GM06990 (cell line): ENCODE measurements at places on chromosomes 5 and 9.
A peak's percentile ranks its signal among the peaks of the same experiment; 100 is the strongest.

- no peak for DNase-seq
Measured at GRCh38 chr5:174528821-174529544, 195.4 kb upstream of the MSX2 start.

GRCh38 chr9:116243708-116244107, 90.1 kb downstream of the PAPPA start:
- DNase-seq, result no peak

GRCh38 chr9:70564468-70565335, 150.2 kb upstream of the KLF9 start:
- no peak for DNase-seq

DNA sequence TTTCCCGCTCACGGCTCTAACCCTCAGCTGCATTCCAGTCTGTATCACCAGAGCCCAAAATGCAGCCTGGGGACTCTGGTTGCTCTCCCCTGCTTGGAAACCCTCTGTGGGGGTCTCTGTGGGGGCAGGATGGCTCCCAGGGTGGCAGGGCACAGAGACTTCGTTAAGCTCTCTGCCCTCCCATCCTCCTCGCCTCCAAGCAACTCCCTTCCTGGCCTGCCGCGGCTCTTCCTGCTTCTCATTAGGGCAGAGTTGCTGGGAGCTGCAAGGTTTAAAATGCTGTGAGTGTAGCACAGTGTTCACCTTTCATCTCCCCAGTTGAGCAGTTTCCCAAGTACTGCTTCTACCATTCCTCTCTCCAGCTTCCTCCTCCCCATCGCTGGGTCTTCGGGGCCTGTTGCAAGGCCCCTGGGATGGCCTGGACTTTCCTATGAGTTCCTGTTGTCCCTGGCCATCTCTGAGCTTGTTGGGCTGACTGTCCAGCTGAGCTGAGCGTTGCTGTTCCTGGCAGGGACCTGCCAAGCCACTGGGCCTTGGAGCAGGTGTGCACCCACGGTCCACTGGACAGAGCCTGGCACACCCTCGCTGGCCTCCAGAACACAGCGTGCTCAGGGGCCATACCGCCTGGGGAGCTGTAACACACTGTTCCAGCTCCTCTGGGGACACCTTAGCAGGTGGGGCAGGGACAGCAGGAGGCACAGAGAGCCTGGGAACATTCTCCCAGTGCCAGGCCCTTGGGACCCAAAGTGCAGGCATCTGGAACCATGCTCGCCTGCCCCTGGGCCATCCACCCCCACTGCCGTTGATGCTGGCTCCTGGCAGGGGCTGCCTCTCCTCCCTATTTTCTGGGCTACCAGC, 188.4 kb downstream of the C9orf50 start:
- no peak for DNase-seq

GRCh38 chr5:159929176-159929575, 12.9 kb downstream of the ADRA1B start:
- no peak for DNase-seq

- no peak for DNase-seq
Measured at GRCh38 chr5:116789522-116789921, 214.9 kb upstream of the SEMA6A start.

- DNase-seq, result peak; percentile 60
Measured at GRCh38 chr5:34533582-34534522, 122.3 kb upstream of the RAI14 start.

GRCh38 chr9:37618817-37619216, 26.4 kb upstream of the TOMM5 start:
- no peak for DNase-seq
